ENCODE measurements at places on chromosomes 12 and 14. TPM values are rescaled to one million over a fixed set of nuclear protein-coding genes. Genes with fewer than 3 reads are reported as not detected.
A peak's percentile ranks its signal among the peaks of the same experiment; 100 is the strongest.

GRCh38 chr12:118068445-118068844 lies 7.5 kb upstream of the WSB2 start:
- H3K4me1 ChIP-seq: no peaks in the 10 kb centered on the region
- no peaks in the 10 kb centered on the region for H3K27me3 ChIP-seq
- no peak overlapping the region for H3K27ac ChIP-seq
- H3K4me3 ChIP-seq: no peak overlapping the region

DNA sequence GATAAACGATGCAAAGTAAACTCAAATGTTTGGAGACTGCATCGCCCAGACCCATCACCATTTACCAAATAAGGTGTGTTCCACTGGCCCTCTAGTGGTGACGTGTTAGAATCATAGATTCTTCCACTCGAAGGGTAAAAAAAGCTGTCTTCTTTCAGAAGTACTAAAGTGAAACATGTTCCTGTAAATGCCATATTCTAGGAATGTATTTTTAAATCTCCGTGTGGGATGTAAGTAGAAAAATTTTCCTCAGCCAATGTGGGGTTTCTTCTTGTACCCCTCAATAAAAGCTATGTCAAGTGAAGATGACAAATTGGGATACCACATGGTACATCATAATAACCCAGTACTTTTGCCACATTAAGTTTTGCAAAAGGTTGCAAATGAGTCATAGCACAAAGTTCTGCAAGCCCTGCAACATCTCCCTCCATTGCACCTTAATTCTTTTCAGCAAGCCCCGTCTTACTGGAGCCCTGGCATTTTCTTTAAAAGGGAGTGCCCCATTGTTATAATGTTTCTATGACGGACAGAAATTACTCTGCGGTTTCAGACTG lies 100.8 kb downstream of the CCER1 start:
- H3K36me3 ChIP-seq: no peaks in the 10 kb centered on the region
- no peaks in the 10 kb centered on the region for H3K27me3 ChIP-seq
- H3K27ac ChIP-seq: no peak overlapping the region
- DNase-seq: no peak

The RPGRIP1 gene
- total RNA-seq: 0.48 TPM

DNA sequence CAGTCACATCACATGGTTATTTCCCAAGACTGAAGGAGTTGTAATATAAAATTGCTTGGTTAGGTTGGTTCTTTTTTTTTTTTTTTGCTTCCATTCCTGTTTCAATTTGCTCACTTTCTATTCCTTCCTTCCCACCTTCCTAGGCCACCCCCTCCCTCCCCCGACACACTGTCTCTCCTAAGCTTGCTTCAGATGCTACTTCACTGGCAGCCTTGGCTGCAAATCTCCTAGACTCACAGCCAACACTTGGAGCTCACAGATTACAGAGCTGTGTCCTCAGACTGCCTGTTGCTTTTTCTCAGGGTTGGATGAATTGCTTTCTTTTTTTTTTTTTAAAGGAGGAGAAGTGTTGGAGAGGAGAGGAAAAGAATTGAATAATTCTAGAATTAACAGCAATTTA lies 77.3 kb upstream of the GRIN2B start:
- no peak for DNase-seq
- no peaks in the 10 kb centered on the region for H3K27me3 ChIP-seq
- H3K36me3 ChIP-seq: no peaks in the 10 kb centered on the region
- no peak overlapping the region for H3K4me3 ChIP-seq

- peaks cover 8% of the 10 kb centered on the region for H3K4me1 ChIP-seq
- DNase-seq: no peak
- H3K36me3 ChIP-seq: no peaks in the 10 kb centered on the region
These were observed 61.7 kb downstream of the FBXO34 start for GRCh38 chr14:55332654-55333570.

- H3K4me1 ChIP-seq: no peaks in the 10 kb centered on the region
- DNase-seq: peak; percentile 12
- H3K36me3 ChIP-seq: no peaks in the 10 kb centered on the region
- H3K27ac ChIP-seq: no peak overlapping the region
These were observed 40.5 kb downstream of the DIO3 start for GRCh38 chr14:101601606-101602465.

The YAF2 gene
- 39.4 TPM for total RNA-seq

DNA sequence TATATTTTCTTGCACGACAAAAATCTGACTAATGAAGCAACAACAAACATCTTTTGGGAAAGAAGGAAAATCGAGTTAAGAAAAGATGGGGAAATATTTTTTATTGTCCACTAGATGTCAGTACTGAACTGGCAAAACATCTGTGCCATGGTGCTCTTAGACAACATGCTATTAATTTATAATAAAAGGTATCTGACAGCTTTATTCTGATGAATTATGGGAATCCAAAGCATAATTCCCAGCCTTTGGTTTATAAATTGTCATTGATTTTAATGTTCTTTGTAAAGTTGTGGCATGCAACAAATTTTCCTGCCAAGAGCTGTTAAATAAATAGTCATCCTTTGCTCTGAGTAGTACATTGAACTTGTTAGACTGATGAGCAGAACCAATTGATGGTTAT lies 231.2 kb downstream of the ETNK1 start:
- H3K27ac ChIP-seq: no peak overlapping the region
- H3K27me3 ChIP-seq: no peaks in the 10 kb centered on the region
- H3K36me3 ChIP-seq: no peaks in the 10 kb centered on the region
- no peak for DNase-seq

DNA sequence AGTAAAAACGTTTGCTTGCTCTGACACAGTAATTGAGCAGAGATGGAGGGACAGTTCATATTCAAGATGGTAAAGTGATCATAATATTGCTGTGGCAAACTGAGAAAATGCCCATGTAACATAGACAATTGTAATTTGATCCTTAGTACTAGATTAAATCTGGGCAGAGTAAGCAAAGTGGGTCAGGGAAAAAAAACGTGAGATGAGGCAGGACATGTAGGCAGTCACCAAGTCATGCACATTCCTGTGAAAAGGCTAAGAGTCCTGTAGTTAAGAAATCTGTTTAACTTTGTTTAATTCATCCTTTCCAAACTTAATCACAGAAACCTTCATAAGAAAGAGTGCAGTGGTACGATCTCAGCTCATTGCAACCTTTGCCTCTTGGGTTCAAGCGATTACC lies 16.1 kb downstream of the BTBD7 start:
- H3K4me1 ChIP-seq: no peaks in the 10 kb centered on the region
- no peak overlapping the region for H3K4me3 ChIP-seq
- no peaks in the 10 kb centered on the region for H3K27me3 ChIP-seq
- DNase-seq: no peak
- H3K27ac ChIP-seq: no peak overlapping the region

The OLR1 gene
- total RNA-seq: 17.1 TPM

The KRT85 gene
- total RNA-seq: not detected

The CISTR gene
- not detected for total RNA-seq

DNA sequence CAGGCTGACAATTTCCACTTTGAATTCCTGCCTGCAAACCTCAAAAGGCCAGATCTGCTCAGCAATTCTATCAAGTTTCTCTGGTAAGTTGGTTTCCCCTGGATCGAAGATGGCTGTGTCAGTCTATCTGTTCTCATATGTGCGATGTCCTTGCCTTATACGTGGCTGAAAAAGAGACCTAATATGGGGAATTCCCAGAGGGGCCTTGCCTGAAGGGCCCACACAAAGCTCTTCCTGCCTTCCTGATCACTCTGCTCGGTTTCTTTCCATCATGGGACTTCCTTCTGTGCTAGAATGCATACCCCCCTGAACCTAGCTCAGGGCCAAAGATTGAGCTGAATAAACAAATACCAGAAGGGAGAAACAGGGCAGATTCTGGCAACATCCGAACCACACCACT lies 13.2 kb downstream of the TCL1B start:
- no peaks in the 10 kb centered on the region for H3K27me3 ChIP-seq
- H3K27ac ChIP-seq: no peak overlapping the region
- H3K36me3 ChIP-seq: no peaks in the 10 kb centered on the region
- H3K4me3 ChIP-seq: no peak overlapping the region
- no peak for DNase-seq
- no peaks in the 10 kb centered on the region for H3K4me1 ChIP-seq

All from breast epithelium (tissue), 4 donors.